ENCODE measurements at places on chromosomes 4 and X.
A peak's percentile ranks its signal among the peaks of the same experiment; 100 is the strongest.

- DNase-seq: no peak
Measured at GRCh38 chrX:102968216-102968615, 31.1 kb downstream of the RAB40AL start.

- no peak for DNase-seq
Measured at GRCh38 chrX:24399550-24399949, 39.1 kb downstream of the SUPT20HL1 start.

GRCh38 chr4:2914256-2915126 lies 48.7 kb downstream of the NOP14 start:
- no peak for DNase-seq

DNA sequence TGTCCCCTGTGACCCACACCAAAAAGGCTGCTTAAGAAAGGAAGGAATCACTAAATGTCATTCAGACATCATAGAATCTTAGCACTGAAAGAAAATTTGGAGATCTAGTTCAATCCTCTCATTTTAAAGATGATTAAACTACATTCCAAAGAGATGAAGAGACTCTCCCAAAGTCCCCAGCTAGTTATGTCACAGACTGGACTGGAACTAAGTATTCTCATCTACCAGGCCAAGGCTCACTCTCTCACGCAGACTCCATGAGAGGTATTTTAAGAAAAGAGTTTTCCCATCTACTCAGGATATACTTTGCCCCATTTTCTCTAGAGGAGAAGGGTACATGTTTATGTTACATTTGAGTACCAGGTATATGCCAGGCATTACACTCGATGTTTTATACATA lies 6.9 kb downstream of the FABP2 start:
- peak; percentile 27 for DNase-seq

GRCh38 chr4:158768555-158769174 lies at the start of gene FNIP2:
FNIP2 (plus strand) TSS chr4:158769026; CDS start chr4:158769213, 187 bp downstream.
- DNase-seq: peak; percentile 96

- DNase-seq: no peak
Measured at GRCh38 chr4:56821381-56822243, at the start of gene SPINK2. SPINK2 (minus strand) TSS chr4:56821701; CDS start chr4:56821662, 39 bp downstream.

- DNase-seq: no peak
Measured at GRCh38 chr4:88226143-88226542, 58.2 kb downstream of the PPM1K start.

DNA sequence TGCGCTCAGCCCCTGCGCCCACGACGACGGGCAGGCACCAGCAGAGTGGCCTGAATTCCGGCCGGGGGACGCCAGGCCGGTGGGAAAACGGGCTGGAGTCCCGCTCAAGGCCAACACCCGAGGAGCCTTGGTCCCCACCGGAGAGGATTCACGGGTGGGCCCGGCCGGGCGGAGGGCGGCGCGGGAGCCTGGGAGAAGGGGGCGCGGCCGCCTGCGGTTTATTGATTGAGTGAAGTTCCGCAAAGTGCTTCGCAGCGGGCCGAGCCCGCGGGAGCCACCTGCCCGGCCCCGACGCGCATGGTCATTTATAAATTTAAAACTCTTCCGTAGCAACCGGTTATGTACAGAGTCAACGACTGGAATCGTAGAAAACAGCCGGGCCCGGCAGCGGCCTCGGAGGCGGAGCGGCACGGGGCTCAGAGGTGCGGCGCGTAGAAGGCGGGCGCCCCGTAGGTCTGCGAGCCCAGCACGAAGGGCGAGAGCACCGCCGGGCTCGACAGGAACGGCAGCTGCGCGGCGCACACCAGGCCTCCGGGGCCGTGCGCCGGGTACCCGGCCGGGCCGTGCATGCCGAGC lies 3.6 kb downstream of the NKX1-1 start:
- DNase-seq: peak; percentile 37
